SK-N-SH (cell line): ENCODE measurements at places on chromosomes 4 and X. TPM values are rescaled to one million over a fixed set of nuclear protein-coding genes. Genes with fewer than 3 reads are reported as not detected.

DNA sequence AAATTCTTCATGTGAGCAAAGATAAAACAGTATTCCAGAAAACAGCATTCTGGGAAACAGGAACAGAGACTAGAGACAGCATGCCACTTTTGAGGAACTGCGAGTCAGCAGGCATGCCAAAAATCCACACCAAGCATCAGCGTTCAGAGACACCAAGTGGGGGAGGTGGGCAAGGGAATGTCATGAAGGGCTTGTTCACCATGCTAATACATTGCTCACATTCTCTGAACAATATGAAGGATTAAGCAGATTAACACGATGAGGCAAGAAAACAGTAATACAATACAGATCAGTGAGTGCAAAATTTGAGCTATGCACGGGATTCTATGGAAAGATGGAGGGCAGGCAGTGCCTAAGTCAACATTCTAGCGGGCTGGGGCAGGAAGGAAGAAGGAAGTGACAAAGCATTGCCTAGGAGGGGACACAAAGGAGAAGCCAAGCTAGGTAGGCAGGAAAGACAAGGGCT lies 278.3 kb downstream of the FBXW7 start:
- no peak overlapping the region for H3K4me3 ChIP-seq
- H3K36me3 ChIP-seq = no peaks in the 10 kb centered on the region
- no peak for DNase-seq
- no peak overlapping the region for H3K27ac ChIP-seq

DNA sequence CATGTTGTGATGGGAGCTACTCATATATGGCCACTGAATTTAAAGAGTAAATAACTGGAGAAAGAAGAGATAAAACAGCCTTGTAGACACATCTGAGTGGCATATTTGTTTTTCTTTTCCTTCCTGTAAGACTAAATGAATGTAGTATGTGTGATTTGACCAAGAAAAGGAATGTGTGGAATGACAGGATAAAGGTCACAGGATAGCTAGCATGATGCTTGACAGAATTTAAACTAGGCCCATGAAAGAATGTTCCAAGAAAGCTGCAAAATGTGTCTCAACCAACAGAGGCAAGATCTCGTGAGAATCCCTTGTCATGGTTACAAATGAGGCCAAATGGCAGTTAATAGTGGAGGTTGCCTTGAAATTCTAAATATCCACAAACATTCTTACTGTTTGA lies 137.0 kb downstream of the KCNIP4 start:
- no peaks in the 10 kb centered on the region for H3K4me1 ChIP-seq
- H3K36me3 ChIP-seq = no peaks in the 10 kb centered on the region
- DNase-seq = no peak
- H3K27me3 ChIP-seq = no peaks in the 10 kb centered on the region
- peak overlapping the region; percentile 12 for H3K27ac ChIP-seq

DNA sequence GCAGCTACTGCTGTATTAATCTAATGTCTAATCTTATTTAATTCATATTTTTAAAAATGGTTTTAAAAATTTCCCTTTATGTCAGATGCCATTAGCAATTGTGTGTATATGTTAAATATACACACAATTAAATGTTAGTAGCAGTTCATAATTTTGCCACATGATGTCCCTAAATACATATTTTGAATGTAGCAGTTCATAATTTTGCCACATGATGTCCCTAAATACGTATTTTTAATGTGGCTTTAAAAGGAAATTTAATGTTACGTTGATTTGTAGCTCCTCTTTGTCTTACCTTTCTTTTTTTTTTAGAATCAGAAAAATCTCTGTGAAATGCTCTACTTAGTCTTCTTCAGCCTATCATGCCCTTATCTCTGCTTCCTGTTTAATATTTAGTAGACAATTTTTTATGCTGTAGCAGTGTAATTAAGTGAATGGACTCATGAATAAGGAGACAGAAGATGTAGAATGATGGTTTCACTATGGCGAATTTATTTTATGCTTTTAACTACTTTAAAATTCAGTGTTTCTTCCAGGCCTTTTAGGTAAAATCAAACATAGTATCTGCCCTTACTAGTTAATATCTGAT lies 26.1 kb downstream of the RBM46 start:
- H3K4me1 ChIP-seq = no peaks in the 10 kb centered on the region
- peak; percentile 24 for DNase-seq
- H3K4me3 ChIP-seq = peak overlapping the region; percentile 1; the same call in 1 of the 2 replicates
- H3K36me3 ChIP-seq = no peaks in the 10 kb centered on the region
- H3K27ac ChIP-seq = no peak overlapping the region

GRCh38 chrX:12771445-12772069 lies 19.7 kb upstream of the PRPS2 start:
- no peak overlapping the region for H3K27ac ChIP-seq
- no peak overlapping the region for H3K4me3 ChIP-seq
- DNase-seq = peak; percentile 25
- H3K4me1 ChIP-seq = peaks cover 6% of the 10 kb centered on the region; the same call in 1 of the 2 replicates
- H3K27me3 ChIP-seq = peaks cover 35% of the 10 kb centered on the region; the same call in 1 of the 2 replicates

DNA sequence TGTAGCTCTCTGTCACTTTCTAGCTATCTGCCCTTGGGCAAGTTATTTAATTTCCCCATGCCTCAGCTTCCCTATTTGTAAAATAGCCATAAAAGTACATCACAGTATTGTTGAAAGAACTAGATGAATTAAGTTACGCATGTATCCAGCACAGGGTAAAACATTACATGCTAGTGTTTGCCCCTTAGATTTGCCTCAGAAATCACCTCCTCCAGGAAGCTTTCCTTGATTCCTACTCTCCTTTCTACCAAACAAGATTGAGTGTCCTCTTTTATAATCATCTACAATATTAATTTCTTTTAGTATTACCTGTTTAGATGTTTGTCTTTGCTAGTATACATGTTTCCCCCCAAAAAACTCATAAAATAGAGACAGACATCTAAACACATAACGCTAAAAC lies 369.5 kb downstream of the GBA3 start:
- H3K4me3 ChIP-seq = no peak overlapping the region
- H3K27me3 ChIP-seq = no peaks in the 10 kb centered on the region
- H3K36me3 ChIP-seq = no peaks in the 10 kb centered on the region
- no peak overlapping the region for H3K27ac ChIP-seq

DNA sequence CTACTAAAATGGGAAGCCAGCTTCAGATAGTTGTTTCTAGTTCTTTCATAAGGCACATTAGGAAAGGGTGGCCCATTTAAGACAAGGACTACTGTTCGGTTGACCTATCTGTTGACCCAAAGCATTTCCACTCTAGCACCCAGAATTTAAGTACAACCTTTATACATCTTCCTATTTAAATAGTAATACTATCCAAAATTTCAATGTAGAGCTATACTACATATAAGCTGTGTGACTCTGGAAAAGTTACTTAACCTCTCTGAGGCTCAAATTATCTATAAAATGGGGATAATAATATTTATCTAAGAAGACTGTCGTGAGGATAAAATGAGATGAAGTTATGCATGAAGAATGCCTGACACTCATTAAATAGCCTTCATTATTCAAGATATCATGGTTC lies 82.0 kb upstream of the TMEM164 start:
- H3K27ac ChIP-seq = no peak overlapping the region
- H3K4me3 ChIP-seq = no peak overlapping the region
- H3K4me1 ChIP-seq = no peaks in the 10 kb centered on the region

GRCh38 chrX:97330151-97330550 lies 446.4 kb downstream of the RPA4 start:
- H3K27me3 ChIP-seq = no peaks in the 10 kb centered on the region
- H3K36me3 ChIP-seq = no peaks in the 10 kb centered on the region
- no peak overlapping the region for H3K4me3 ChIP-seq

DNA sequence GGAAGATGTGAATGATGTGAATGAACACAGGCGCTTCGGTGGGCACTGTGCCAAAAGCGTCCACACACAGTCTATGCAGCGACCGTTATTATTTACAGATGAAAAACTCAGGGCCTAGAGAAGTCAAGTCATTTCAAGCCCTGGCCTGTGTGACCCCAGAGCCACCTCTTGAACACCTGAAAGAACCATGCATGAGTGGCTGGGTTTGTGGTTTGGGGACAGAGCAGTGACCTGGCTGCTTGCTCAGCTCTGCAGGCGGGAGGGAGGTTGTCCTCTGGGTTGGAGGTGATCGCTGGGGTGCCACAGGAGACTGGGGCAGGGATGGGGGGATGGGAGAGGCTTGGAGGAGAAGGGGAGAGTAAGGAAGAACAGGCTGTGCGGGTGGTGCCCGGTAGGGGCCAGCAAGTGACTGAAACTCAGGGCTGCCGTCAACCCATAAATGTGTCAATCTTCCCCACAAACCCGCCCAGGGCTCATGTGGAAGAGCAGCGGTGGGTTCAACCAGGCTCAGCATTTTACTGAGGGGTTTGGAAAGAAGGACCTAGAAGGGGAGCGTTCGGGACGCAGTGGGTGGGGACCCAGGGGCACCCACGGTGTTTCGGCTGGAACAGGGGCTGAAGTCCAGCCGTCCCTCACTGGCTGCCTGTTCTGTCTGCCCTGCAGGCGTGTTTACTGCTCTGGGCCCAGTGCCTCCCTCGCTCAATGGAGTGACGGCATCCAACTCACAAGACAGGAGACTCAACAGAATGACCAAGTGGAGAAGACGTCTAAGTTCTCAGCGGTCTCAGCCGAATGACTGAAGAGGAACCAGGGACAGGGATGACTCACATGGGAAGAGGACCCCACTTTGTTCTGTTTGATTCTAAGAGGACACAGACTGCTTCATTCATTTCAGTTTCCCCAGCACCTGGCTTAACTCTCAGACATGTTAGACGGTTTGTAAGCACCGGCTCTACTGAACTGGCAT lies 167.8 kb downstream of the AFAP1 start:
- no peak overlapping the region for H3K27ac ChIP-seq
- DNase-seq = peak; percentile 62
- peaks cover 89% of the 10 kb centered on the region for H3K36me3 ChIP-seq
- H3K4me1 ChIP-seq = no peaks in the 10 kb centered on the region
- H3K4me3 ChIP-seq = no peak overlapping the region
- no peaks in the 10 kb centered on the region for H3K27me3 ChIP-seq

DNA sequence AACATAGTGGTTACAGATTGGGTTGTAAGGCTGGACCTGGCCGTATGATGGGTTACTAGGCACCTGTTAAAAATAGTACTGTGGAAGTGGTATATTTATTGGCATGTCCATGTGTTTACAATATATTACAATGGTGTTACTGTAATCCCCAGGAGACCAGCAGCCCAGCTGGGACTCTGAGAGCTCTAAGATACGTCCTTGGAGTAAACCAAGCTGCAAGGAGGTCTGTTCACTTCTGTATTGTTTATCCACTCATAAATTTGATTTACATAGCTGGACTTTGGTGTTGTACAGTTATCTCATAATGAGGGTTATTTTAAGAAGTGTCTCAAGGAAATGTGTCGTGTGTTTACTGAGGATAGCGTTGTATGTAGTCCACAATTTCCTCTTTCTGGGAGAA lies 93.8 kb downstream of the TBL1X start:
- no peaks in the 10 kb centered on the region for H3K36me3 ChIP-seq
- no peak overlapping the region for H3K27ac ChIP-seq
- H3K4me1 ChIP-seq = peaks cover 2% of the 10 kb centered on the region; the same call in 1 of the 2 replicates
- no peak overlapping the region for H3K4me3 ChIP-seq
- no peak for DNase-seq
- no peaks in the 10 kb centered on the region; the same call in 1 of the 2 replicates for H3K27me3 ChIP-seq

DNA sequence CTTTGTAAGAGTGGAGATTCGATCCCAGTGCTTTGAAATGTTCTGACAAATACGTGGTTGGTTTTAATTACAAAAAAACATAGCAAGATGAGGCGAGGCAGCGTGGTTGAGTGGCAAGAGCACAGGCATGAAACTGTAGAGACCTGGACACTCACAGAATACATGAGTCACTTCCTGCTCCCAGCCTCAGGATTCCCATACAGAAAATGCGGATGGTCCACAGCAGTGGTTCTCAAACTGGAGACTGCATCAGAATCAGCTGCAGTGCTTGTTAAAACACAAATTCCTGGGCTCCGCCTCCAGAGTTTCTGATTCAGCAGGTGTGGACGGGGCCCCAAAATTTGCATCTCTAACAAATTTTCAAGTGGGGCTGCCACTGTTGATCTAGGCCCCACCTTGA lies 10.1 kb downstream of the OTOP1 start:
- H3K4me3 ChIP-seq = no peak overlapping the region
- no peaks in the 10 kb centered on the region for H3K4me1 ChIP-seq
- H3K27me3 ChIP-seq = no peaks in the 10 kb centered on the region; the same call in 1 of the 2 replicates
- no peak overlapping the region; the same call in 1 of the 2 replicates for H3K27ac ChIP-seq
- H3K36me3 ChIP-seq = no peaks in the 10 kb centered on the region

GRCh38 chr4:57231781-57232180 lies 121.6 kb upstream of the IGFBP7 start:
- no peaks in the 10 kb centered on the region for H3K4me1 ChIP-seq
- no peaks in the 10 kb centered on the region for H3K27me3 ChIP-seq
- H3K36me3 ChIP-seq = no peaks in the 10 kb centered on the region
- H3K27ac ChIP-seq = no peak overlapping the region
- no peak for DNase-seq

DNA sequence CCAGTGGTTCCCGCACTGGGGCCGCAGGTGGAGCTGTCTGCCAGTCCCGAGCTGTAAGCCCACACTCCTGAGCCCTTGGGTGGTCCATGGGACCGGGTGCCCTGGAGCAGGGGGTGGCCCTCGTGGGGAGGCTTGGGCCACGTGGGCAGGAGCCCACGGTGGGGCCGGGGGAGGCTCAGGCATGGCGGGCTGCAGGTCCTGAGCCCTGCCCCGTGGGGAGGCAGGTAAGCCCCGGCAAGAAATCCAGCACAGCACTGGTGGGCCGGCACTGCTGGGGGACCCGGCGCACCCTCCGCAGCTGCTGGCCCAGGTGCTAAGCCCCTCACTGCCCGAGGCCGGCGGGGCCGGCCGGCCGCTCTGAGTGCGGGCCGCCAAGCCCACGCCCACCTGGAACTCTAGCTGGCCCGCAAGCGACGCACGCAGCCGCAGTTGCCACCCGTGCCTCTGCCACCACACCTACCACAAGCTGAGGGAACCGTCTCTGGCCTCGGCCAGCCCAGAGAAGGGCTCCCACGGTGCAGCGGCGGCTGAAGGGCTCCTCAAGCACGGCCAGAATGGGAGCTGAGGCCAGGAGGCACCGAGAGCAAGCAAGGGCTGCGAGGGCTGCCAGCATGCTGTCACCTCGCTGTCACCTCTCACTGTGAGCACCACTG lies 2.0 kb upstream of the METAP1 start:
- H3K4me3 ChIP-seq = no peak overlapping the region
- no peak overlapping the region for H3K27ac ChIP-seq
- no peaks in the 10 kb centered on the region for H3K36me3 ChIP-seq

GRCh38 chr4:7902101-7902553 lies 37.5 kb downstream of the AFAP1 start:
- peak overlapping the region; percentile 32 for H3K4me3 ChIP-seq
- peaks cover 10% of the 10 kb centered on the region for H3K36me3 ChIP-seq

DNA sequence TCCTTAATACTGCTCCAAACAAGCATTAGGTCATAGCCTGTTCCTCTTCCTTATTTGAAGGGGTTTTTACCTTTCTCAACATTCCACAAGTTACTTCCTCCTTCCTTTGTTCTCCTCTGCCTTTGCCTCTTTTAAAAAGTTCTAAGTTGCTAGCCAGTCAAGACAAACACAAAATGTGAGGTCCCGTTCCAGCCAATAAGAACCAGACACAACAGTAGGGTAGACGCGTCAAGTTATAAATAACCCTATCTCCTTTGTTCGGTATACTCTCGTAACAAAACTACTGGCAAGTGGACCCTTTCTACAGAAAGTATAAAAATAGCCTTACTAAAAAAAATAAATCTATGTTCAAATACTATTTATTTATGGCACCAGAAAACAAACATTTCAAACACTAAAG lies 6.3 kb upstream of the ACE2 start:
- H3K4me1 ChIP-seq = no peaks in the 10 kb centered on the region
- no peaks in the 10 kb centered on the region for H3K27me3 ChIP-seq
- no peak for DNase-seq
- H3K27ac ChIP-seq = no peak overlapping the region
- H3K4me3 ChIP-seq = no peak overlapping the region

Gene MSANTD1
- polyA plus RNA-seq = 0.15 and 0.18 TPM in 2 replicates

Gene SLC6A14
- polyA plus RNA-seq = not detected in 2 replicates

Gene F8A3
- polyA plus RNA-seq = 0.60 and 1.1 TPM in 2 replicates

Gene NPNT
- not detected in 2 replicates for polyA plus RNA-seq

Gene TLR1
- 0.03 TPM in 1 of 2 replicates, not detected in the other for polyA plus RNA-seq
